ENCODE measurements at places on chromosomes 11 and 22. TPM values are rescaled to one million over a fixed set of nuclear protein-coding genes. Genes with fewer than 3 reads are reported as not detected.

The SELENOO gene
- total RNA-seq: 23.9 TPM

The DNHD1 gene
- 9.3 TPM for total RNA-seq

The OAF gene
- total RNA-seq: not detected

The C22orf15 gene
- not detected for total RNA-seq

The LMO2 gene
- total RNA-seq: 2.7 TPM

The LGALS12 gene
- total RNA-seq: not detected

The ADORA2A gene
- 15.9 TPM for total RNA-seq

The HTR3A gene
- 14.5 TPM for total RNA-seq

The DUSP8 gene
- total RNA-seq: 123 TPM

GRCh38 chr22:26579331-26579886 lies 10.5 kb downstream of the TPST2 start:
- H3K36me3 ChIP-seq: no peaks in the 10 kb centered on the region
- DNase-seq: no peak
- H3K27me3 ChIP-seq: peaks cover 6% of the 10 kb centered on the region
- H3K4me1 ChIP-seq: peaks cover 25% of the 10 kb centered on the region
- no peak overlapping the region for H3K27ac ChIP-seq

GRCh38 chr11:46490666-46491065 lies 99.1 kb upstream of the CHRM4 start:
- no peak overlapping the region for H3K4me3 ChIP-seq
- H3K27me3 ChIP-seq: no peaks in the 10 kb centered on the region
- H3K27ac ChIP-seq: peak overlapping the region; percentile 1
- H3K36me3 ChIP-seq: no peaks in the 10 kb centered on the region
- H3K4me1 ChIP-seq: peaks cover 32% of the 10 kb centered on the region

GRCh38 chr11:540583-541432 lies 3.5 kb downstream of the LRRC56 start:
- no peaks in the 10 kb centered on the region for H3K36me3 ChIP-seq
- no peaks in the 10 kb centered on the region for H3K4me1 ChIP-seq
- H3K27me3 ChIP-seq: peaks cover 4% of the 10 kb centered on the region
- H3K4me3 ChIP-seq: no peak overlapping the region

- DNase-seq: no peak
- no peak overlapping the region for H3K4me3 ChIP-seq
- H3K27ac ChIP-seq: no peak overlapping the region
- no peaks in the 10 kb centered on the region for H3K36me3 ChIP-seq
- no peaks in the 10 kb centered on the region for H3K4me1 ChIP-seq
These were observed 73.2 kb downstream of the CCDC81 start for GRCh38 chr11:86447763-86448480.

DNA sequence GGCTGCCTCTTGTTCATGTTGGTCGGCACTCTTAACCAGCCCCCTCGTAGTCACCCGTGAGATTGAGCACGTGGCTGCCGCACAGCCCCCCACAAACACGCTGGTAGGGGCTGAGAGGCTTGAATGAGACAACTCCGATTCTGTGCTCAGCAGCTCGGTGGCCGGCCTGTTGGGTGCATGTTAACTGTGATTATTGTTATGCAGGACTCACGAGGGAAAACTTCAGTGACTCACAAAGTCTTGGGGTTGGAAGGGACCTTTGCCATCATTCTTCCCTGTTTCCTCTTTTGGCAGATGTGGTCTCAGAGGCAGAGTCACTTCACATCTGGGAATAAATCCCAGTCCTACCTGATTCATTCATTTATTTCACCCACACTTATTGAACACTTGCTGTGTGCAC lies 75.2 kb downstream of the ADAMTS15 start:
- H3K27me3 ChIP-seq: peaks cover 11% of the 10 kb centered on the region
- H3K27ac ChIP-seq: peak overlapping the region; percentile 26
- H3K4me1 ChIP-seq: peaks cover 17% of the 10 kb centered on the region
- DNase-seq: no peak

- peaks cover 10% of the 10 kb centered on the region for H3K4me1 ChIP-seq
- no peak overlapping the region for H3K4me3 ChIP-seq
- H3K27ac ChIP-seq: no peak overlapping the region
- H3K27me3 ChIP-seq: no peaks in the 10 kb centered on the region
- no peak for DNase-seq
These were observed 10.2 kb upstream of the CD82 start for GRCh38 chr11:44555031-44555800.

DNA sequence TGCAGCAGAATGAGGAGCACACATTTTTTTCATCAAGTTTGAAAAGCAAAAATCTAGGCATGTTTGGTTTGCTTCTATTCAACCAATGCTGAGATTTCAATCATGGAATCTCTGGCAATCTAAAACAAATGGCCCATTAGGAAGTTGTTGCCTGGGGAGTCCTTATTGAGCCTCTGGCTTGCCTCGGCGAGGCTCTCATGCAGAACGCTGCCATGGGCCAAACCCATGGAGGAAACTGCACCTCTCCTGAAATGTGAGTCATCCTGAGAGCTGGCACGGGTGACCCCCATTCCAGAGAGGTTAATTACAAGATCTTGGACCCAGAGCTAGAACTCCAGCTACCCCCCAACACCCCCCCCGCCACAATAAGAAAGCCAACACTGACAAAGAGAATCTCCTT lies 80.7 kb downstream of the MN1 start:
- no peak overlapping the region for H3K27ac ChIP-seq
- no peaks in the 10 kb centered on the region for H3K4me1 ChIP-seq

GRCh38 chr11:12196308-12196707 lies 85.9 kb downstream of the MICAL2 start:
- no peak overlapping the region for H3K27ac ChIP-seq
- no peak for DNase-seq
- no peak overlapping the region for H3K4me3 ChIP-seq
- H3K27me3 ChIP-seq: peaks cover 3% of the 10 kb centered on the region

DNA sequence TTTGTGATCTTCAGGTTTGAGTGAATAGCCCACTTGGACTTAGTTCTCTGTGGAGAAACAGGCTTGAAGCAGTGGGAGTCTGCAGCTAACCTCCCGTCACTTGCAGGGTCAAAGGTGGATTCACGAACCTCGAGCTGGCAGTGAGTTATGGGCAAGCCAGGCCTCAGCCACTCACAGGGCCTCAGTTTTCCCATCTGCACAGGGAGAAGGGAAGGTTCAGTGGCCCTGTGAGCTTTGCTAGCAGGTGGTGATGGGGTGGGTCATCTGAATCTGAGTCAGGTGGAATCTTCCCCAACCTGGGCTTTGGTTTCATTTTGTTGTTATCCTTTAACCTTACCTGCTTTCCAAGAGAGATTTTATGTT lies 86.6 kb upstream of the GRIK4 start:
- no peak overlapping the region for H3K4me3 ChIP-seq
- H3K27me3 ChIP-seq: no peaks in the 10 kb centered on the region
- H3K4me1 ChIP-seq: no peaks in the 10 kb centered on the region
- no peaks in the 10 kb centered on the region for H3K36me3 ChIP-seq
- H3K27ac ChIP-seq: no peak overlapping the region

DNA sequence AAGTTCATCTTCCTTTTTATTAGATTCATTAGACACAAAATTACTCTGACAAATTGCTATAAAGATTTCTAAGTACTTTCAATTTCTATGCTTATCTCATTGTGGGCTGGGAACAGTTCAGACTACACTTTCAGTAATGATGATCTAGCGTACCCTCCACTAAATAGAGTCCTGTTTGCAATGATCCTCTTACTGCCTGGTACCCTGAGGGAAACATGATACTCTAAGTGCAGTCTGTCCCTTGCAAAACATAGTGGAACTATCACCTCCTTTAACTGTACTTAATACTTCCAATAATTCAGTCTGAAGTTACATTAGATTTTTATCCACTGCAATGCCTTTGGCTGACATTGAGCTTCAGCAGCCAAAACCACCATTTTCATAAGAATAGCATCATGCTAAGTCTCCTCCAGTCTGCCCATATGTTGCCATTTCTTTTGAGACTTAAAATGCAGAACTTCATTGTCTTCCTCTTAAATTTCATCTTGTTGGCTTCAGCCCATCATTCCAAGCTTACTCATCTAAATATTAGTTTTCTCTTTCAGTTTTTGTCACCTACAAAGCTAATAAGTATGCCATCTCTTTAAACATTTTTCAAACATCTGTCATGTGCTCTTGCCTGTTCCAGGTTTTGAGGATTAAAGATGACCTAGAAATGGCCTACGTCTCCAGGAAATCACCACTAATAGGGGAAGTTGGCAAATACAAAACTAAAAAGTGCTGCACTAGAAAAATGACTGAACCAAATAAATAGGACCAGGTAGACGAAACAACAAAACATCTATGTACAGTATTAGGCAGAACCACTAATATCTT lies 55.5 kb downstream of the PAK1 start:
- H3K36me3 ChIP-seq: no peaks in the 10 kb centered on the region
- H3K4me1 ChIP-seq: peaks cover 22% of the 10 kb centered on the region
- no peak for DNase-seq
- H3K27ac ChIP-seq: peak overlapping the region; percentile 9
- H3K4me3 ChIP-seq: no peak overlapping the region
- no peaks in the 10 kb centered on the region for H3K27me3 ChIP-seq

DNA sequence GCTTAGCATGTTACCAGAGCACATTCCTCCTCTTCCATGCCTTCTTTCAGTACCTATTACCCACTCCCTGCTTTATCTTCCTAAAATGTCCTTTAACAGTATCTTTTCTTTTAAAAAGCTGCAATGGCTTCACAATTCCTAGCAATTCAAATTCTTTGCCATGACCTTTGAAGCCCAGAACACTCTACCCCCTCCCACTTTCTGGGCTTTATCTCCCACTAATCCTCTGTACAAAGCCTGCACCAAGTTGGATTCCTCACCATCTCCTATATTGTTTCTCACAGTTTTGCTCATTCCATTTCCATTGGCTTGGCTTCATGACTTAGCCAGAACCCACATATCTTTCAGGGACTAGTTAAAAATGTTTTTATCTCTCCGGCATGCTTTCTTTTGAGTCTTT lies 80.9 kb downstream of the FAM76B start:
- no peak overlapping the region for H3K4me3 ChIP-seq
- H3K27me3 ChIP-seq: peaks cover 2% of the 10 kb centered on the region
- DNase-seq: no peak
- H3K36me3 ChIP-seq: no peaks in the 10 kb centered on the region
- peaks cover 5% of the 10 kb centered on the region for H3K4me1 ChIP-seq
- H3K27ac ChIP-seq: no peak overlapping the region

- peaks cover under 1% of the 10 kb centered on the region for H3K36me3 ChIP-seq
- peaks cover 12% of the 10 kb centered on the region for H3K4me1 ChIP-seq
- H3K27ac ChIP-seq: peak overlapping the region; percentile 52
- H3K27me3 ChIP-seq: peaks cover 18% of the 10 kb centered on the region
These were observed 10.9 kb downstream of the RELA start for GRCh38 chr11:65651589-65652510.

DNA sequence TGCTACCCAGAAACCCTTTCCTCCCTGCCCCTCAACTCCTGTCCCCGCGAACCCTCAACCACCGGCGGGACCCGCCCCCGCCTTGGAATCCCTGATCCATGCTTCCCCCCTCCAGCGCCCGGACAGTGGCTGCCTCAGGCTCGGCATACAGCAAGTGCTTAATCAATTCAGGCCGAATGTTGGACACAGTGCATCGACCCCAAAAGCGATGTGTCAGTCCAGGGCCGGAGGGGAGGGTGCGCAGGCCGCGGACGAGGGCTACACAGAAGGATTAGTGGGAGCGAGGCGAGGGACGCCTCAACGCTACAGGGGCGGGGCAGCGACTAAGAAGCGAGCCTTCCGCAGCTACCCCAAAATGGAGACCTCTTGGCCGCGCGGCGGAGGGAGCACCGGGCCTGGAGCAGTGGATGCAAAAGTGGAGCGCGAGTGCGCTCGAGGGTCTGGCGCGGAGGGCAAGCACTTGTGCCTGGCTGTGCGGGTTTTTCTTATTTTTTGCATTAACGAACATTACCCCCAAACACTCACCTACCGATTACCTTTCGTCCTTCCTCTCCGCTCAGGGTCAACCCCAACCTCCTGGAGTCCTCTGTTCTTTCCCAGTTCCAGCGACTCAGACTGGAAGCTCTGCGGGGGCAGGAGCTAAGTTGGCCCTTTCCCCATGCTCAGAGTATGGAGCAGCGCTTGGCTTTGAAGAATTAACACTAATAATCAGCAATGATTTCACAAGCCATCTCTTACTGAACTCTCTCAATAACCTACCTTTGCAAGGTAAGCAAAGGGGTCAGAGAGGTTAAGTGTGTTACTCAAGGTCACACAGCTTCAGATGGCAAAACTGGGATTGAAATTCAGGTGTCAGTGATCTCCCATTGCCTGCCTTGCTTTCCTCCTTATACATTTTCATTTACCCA lies 30.0 kb upstream of the WNT11 start:
- H3K4me3 ChIP-seq: peak overlapping the region; percentile 94
- peak; percentile 67 for DNase-seq
- H3K27me3 ChIP-seq: peaks cover 34% of the 10 kb centered on the region
- peak overlapping the region; percentile 73 for H3K27ac ChIP-seq
- H3K36me3 ChIP-seq: no peaks in the 10 kb centered on the region

DNA sequence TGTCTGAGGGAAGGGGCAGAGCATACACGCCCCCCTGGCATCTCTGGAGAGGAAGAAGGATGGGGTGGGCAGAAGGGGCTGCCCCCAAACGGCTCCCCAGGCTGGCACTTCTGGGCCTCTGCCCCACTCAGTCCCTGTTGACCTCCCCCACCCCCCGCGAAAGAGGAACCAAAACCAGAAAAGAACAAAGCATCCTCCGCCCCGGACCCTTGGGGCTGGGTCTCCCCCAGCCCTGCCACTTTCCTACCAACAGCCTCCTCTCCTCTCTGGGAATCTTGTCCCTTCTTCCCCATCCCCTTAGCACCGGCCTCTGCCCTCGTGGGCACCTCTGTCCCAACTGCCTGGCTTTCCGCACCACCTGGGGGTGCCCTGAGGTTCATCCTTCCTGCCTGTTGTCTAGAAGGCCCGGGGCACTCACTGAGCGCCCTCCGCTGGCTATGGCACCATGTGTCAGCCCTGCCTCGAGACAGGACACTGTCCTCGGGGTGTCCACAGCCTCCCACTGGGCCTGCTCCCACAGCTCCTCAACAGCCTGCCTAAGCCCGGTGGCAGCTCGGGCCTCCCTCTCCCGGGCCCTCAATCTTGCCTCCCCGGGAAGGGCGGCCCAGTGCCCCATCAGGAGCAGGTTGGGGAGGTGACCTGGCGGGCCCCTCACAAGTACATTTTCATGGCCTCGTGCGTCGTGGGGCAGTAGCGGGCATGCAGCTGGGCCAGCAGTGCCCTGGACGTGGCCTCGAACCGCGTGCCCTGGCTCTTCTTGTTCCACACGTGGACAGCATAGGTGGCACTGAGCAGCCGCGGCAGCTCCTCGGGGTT lies 28.2 kb downstream of the A4GALT start:
- H3K27ac ChIP-seq: no peak overlapping the region
- H3K4me3 ChIP-seq: no peak overlapping the region
- DNase-seq: no peak
- peaks cover 5% of the 10 kb centered on the region for H3K27me3 ChIP-seq
- H3K36me3 ChIP-seq: peaks cover 5% of the 10 kb centered on the region

GRCh38 chr22:42797011-42797410 lies 60.1 kb downstream of the ARFGAP3 start:
- H3K4me1 ChIP-seq: peaks cover 38% of the 10 kb centered on the region
- H3K4me3 ChIP-seq: no peak overlapping the region
- peaks cover 4% of the 10 kb centered on the region for H3K36me3 ChIP-seq
- H3K27ac ChIP-seq: peak overlapping the region; percentile 77

Data from glutamatergic neuron (in vitro differentiated cells).